ENCODE measurements at places on chromosomes 12 and 14.

- no peak for DNase-seq
Measured at GRCh38 chr14:68075382-68076029, 255.9 kb downstream of the RAD51B start.

DNA sequence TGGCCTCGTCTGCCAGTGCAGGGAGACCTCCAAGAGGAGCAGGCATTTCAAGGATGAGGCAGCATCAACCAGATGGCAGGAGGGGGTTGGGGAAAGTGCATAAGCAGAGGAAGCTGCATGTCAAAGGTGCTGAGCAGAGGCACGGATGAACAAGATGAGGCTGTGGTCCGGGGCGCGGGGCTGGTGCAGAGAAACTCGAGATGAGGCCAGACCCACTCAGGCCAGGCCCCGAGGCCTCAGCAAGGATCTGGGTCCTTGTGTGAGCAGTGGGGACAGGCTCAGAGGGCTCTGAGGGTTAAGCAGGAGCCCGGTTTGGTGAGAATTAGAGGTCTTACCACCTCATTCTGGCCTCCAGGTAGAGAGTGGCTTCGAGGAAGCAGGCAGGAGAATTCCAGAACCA is 98.8 kb downstream of the DICER1 start:
- no peak for DNase-seq

DNA sequence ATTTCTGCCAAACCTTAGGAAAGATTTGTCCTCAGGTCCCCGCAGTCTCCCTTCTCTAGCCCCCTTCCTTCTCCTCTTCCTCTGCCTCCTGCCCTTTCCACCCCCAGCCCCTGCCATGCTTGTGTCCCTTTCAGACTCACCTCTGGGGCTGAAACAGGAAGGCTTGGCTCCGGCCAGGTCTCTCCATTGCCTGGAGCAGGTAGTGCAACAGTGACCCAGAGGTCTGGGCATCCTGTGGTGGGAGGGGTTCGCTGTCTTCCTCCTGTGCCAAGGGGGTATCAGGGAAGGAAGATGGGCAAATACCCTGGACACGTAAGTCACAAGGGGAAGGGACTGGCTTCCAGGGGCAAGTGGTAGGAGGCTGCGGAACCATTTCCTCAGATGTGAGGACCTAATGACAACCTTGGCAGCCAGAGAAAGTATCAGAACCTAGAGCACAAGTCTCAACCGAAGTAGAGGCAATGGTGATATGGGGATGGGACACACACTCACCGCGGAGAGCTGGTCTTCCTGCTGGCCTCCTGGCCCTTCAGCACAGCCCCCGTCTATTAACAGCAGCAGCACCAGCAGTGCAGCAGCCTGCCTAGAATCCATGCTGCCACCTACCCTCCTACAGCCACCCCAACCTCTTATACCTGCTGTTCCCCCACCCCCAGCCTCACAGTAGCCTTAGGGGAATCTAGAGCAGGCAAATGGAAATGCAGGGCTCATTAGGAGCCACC is at the start of gene NPFF:
TSS of gene NPFF (minus strand) at position 604 of the 722 bp plus-strand sequence. CDS start at position 594, 10 bp downstream.
- DNase-seq, result no peak

DNA sequence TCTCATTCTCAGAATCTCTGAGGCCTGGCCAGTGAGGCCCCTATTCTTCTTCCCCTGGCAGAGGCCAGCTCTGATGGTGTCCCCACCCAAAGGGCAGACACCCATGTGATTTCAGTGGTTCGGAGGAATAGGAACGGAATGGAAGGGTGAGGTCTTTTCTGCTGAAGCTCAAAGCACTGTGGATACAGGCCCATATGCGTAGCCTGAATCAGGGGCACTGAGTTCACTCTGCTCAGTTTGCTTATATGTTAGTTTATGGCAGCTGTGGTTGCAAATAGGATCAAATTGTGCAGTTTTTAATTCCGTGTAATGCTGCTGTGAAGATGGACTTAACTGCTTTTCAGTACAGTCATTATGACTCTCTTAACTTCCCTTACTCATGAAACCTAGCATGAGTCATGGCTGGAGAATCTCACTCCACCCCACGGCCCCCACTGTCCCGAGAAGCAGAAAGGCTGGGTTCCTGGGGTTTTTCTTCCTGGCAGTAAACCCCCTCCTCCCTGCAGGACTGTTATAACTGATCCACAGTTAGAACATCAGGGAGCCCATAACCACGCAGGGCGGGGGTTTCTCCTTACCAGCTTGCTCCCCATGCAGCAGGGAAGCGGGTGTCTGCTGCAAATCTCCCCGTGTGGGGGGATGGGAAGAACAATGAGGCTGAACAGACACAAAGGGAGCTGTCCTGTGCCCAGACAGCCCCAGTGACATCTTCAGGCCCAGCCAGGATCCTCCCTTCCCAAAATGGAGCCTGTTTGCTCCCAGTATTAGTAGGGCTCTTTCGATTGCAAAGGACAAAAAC is 122.7 kb downstream of the SLC38A6 start:
- no peak for DNase-seq

DNA sequence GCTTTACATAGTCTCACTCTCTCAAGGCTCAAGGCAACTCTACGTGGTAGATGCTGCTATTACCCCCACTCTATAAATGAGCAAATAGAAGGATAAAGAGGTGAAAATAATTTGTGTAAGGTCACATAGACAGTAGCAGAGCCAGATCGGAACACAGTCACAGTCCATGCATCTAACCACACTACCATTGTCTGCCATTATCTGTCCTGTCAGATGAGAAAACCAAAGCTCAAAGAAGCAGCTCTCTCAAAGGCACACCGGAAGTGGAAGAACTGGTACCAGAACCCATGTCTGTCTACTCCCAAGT is 134.4 kb upstream of the NUDT4 start:
- no peak for DNase-seq

GRCh38 chr12:31590642-31591379 is at the start of gene DENND5B:
Gene DENND5B, minus strand, starts transcription at chr12:31591136. Its CDS starts 304 bp downstream, at chr12:31590832.
- peak; percentile 72 for DNase-seq

DNA sequence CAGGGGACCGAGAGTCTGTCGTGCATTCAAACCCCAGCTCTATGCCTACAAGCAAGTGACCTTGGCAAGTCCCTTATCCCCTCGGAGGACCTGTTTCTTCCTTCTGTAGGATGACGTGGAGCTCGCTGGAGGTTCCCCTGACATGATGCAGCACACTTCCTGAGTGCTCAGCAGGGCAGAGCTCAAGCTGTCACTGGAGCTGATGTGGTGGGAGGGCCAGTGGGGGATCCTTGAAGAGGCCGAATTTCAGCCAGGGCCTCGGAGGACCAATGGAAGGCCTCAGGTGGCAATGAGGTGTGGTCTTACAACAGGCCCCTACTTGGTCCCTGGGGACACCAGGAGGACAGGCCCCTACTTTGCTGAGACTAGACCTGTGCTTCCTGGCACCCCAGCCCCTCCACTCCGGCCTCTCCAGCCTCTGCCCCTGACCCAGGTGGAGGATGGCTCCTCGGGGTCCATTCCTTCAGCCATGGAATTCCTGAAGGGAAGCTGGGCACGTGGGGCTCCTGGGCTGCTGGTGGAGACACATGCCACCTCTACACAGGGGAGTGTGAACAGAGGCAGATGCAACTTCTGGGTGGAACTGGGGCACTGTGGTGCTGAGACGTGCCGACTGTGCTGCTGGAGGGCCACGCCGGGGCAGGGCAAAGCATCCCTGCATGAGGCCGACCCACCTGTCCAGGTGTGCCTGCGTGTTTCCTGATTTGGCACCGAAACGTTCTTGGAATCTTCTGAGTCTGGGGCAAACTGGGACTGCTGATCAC is 18.7 kb upstream of the KIF26A start:
- no peak for DNase-seq
